Stimulated activated CD8-positive, alpha-beta memory T cell treated with anti-CD3 and anti-CD28 coated beads, Interleukin-15, amount 100 ng/mL, for 48 hours (primary cell): ENCODE measurements at places on chromosomes 3 and 15.

GRCh38 chr15:51450001-51450400 is 108.5 kb downstream of the GLDN start:
- DNase-seq: no peak

- DNase-seq: no peak
Observed at GRCh38 chr3:14565868-14566588, 25.9 kb upstream of the GRIP2 start.

DNA sequence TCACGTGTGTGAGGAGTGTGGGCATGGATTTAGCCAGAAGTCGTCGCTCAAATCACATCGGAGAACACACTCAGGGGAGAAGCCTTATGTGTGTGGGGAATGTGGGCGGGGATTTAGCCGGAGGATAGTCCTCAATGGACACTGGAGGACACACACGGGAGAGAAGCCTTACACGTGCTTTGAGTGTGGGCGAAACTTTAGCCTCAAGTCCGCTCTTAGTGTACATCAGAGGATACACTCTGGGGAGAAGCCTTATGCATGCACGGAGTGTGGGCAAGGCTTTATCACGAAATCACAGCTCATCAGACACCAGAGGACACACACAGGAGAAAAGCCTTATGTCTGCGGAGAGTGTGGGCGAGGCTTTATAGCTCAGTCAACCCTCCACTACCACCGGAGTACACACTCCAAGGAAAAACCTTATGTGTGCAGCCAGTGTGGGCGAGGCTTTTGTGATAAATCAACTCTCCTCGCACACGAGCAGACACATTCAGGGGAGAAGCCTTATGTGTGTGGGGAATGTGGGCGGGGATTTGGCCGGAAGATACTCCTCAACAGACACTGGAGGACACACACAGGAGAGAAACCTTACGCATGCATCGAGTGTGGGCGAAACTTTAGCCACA is 28.1 kb downstream of the ZNF589 start:
- peak; percentile 69 for DNase-seq

- no peak for DNase-seq
Observed at GRCh38 chr3:137047240-137047639, 89.5 kb downstream of the IL20RB start.

GRCh38 chr3:77267589-77267988 is 227.7 kb downstream of the ROBO2 start:
- no peak for DNase-seq
